ENCODE measurements at places on chromosomes 5 and 9.
A peak's percentile ranks its signal among the peaks of the same experiment; 100 is the strongest.

DNA sequence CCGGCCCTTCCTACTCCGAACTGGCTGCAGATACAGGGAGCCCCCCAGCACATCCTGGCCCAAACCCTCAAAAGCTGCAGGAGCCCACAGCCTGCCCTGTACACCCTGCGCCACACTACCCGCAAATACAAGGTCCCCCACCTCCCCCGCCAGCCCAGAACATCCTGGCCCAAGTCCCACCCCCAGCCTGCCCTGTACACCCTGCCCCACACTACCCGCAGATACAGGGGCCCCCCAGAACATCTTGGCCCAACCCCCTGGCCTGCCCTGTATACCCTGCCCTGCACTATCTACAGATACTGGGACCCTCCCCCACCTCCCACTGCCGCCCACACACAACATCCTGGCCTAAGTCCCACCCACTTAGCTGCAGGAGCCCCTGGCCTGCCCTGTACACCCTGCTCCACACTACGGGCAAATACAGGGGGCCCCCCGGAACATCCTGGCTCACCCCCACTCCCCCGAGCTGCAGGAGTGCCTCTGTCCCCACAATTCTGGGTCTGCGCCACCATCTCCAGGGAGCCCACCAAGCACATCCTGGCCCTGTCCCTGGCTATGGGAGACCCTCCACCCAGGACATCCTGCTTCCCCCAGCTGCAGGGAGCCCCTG is 8.3 kb downstream of the LPCAT1 start:
- peak; percentile 58 for DNase-seq

DNA sequence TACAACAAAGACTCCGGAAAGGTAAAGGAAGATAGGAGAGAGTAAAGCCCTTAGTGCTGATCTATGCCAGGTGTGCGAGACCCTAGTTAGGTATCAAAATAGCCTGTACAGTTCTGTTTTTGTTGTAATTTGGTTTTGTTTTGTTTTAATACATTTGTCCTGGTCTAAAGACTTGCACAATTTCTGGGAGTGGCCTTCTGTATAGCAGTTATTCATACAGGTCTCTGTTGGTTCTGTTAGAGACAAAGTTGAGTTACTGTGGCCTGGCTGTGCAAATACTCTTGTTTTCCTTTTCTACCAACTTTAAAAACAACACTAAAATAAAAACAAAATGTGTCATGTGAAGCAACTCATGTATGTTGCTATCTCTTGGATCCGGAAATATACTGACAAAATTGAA is 163.6 kb downstream of the COMMD10 start:
- no peak for DNase-seq

DNA sequence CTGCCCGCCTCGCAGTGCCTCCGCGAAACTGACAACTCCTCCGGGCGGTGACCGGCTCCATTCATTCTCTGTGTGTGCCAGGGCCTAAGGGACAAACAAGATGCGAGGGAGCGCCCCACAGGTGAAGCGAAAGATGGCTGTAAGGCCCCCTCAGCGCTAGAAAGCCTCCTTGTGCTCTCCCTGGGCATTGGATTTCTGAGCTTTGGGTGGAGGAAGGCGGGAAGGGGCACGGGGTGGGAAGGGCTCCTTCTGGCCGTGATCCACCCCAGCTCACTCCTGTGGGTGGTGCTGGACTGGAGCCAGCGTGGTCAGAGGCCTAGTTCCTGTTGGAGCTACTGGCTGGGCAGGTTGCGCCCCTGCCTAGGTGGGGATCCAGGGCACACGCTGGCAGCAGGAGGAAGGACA is 943 bp downstream of the GALNT12 start:
- no peak for DNase-seq

GRCh38 chr9:137492464-137493363 is 33.6 kb upstream of the NSMF start:
- DNase-seq = no peak

DNA sequence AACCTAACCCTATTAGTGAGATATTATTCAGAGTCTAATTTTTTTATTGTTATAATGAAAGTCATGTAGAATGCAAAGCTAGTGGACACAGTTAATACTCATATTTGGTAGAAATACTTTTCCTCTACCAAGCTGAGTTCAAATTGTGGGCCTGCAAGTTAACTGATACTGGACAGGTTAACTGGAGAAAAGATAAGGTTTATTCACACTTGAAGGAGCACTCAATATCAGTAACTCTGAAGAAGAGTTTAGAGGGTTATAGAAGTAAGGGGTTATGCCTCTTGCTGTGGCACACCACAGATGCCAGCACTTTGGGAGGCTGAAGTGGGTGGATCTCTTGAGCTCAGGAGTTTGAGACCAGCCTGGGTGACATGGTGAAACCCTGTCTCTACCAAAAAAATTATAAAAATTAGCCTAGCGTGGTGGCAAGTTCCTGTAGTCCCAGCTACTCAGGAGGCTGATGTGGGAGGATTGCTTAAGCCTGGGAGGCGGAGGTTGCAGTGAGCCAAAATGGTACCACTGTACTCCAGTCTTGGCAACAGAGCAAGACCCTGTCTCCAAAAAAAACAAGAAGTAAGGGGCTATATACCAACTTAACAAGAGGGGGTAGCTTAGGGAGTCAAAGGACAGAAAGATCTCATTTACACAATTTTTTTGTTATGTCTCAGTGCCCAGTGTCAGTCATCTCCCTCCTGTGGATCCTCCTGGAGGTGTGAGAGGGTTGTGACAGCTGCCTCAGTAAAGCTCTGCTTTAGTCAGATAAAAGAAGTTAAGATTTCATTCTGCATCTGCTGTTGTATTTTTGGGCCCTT is 121.2 kb upstream of the GRHPR start:
- no peak for DNase-seq

DNA sequence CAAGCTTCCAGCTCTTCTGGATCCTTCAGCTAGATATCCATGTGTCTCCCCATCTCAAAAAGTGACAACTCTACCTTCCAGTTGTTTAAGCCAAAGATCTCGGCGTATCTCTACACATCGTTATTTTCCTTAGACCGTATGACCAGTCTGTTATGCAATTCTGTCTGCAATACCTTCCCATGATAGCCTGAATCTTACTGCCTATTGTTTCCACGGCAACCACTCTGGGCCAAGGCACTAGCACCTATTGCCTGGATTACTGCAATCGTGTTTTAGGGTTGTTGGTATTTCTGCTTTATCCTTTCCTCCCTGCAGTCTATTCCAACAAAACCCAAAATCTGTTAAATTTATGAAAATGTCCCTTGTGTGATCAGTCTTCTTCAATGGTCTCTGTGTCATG is 448.4 kb downstream of the MTRR start:
- no peak for DNase-seq

DNA sequence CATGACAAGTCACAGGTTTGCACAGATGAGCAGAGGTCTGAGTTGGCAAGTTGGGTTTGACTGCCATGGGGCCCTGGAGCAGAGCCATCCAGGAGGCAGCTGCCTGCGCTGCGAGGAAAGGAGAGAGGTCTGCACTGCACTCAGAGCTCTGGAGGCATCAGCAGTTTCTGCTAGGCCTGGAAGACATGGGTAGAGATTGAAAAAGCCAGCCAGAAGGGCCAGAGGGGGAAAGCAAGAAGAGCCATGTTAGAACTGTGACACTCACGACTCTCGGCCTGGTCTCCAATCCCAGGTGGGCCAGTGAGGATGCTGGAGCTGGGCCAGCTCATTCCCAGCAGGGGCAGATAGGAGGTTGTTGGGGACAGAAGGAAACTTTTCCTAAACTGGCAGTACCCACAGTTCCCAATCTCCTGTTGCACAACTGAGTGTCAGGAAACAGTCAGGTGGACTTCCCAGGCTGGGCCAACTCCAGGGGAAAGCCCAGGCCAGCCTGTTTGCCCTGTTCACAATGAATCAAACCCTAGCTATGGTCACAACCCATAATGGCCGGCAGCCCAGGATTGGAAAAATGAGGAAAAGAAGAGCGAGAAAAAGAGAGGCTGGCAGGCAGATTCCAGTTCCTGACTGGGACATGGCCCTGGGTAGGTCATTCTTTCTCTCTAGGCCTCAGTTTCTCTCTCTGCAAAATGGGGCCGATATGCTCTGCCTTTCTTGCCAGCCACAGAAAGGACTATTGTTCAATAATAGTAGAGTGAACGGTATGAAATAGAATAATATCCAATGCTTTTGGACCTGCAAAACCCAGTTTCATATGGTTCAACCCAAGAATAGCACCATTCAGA is 7.8 kb upstream of the ORM1 start:
- DNase-seq = peak; percentile 64

- no peak for DNase-seq
Measured at GRCh38 chr5:169521366-169521983, 62.1 kb upstream of the SPDL1 start.
